ENCODE measurements at places on chromosomes 2 and 18. TPM values are rescaled to one million over a fixed set of nuclear protein-coding genes. Genes with fewer than 3 reads are reported as not detected.

DNA sequence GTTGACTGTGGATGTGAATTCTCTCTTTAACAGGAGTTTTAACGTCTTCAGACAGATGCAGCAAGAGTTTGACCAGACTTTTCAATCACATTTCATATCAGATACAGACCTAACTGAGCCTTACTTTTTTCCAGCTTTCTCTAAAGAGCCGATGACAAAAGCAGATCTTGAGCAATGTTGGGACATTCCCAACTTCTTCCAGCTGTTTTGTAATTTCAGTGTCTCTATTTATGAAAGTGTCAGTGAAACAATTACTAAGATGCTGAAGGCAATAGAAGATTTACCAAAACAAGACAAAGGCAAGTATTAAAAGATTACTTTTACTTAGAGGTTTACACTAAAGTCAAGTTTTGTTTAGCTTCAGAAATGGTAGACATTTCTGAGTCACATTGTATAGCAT, 30.2 kb upstream of the TYMS start:
- no peaks in the 10 kb centered on the region for H3K36me3 ChIP-seq
- no peak overlapping the region for H3K4me3 ChIP-seq
- no peaks in the 10 kb centered on the region for H3K4me1 ChIP-seq
- H3K27me3 ChIP-seq = peaks cover 32% of the 10 kb centered on the region
- DNase-seq = no peak
- no peak overlapping the region for H3K27ac ChIP-seq

GRCh38 chr2:61470122-61470951, 550 bp downstream of the USP34 start:
- no peaks in the 10 kb centered on the region for H3K27me3 ChIP-seq
- peak overlapping the region; percentile 95 for H3K27ac ChIP-seq
- DNase-seq = peak; percentile 83
- H3K36me3 ChIP-seq = peaks cover 16% of the 10 kb centered on the region
- peak overlapping the region; percentile 91 for H3K4me3 ChIP-seq
- peaks cover 31% of the 10 kb centered on the region for H3K4me1 ChIP-seq

DNA sequence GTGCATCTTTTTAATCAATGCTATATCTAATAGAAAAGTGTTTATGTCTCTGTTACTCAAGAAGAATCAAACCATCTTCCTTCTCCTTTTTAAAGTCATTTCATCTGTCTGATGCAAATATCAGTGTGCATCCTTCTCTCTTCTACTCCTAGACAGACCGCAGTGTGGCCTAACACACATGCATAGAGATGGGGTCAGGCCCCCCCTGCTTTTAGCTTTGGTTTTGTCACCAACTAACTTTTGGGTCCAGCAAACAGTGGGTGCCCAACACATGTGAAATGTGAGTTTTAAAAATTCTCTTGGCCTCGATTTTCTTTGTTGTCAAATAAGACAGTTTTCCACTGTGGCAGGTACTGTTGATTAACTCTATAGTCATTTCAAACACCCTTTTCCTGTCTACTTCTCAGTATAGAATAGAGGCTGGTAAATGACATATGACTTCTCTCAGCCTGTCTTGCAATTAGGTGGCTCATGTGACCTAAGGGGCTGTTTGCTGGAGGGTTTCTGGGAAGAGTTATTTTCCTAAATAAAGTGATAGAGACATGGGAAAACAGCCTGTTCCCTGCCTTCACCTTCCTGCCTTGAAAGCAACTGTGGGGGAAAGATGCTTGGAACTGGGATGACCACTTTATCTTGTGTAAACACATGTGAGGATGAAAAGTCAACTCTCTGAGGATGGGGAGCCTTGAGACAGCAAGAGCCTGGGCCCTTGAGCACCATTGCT, 65.7 kb upstream of the DARS1 start:
- DNase-seq = peak; percentile 49
- H3K27me3 ChIP-seq = no peaks in the 10 kb centered on the region
- peak overlapping the region; percentile 87 for H3K27ac ChIP-seq
- peaks cover 91% of the 10 kb centered on the region for H3K4me1 ChIP-seq
- H3K4me3 ChIP-seq = peak overlapping the region; percentile 53

DNA sequence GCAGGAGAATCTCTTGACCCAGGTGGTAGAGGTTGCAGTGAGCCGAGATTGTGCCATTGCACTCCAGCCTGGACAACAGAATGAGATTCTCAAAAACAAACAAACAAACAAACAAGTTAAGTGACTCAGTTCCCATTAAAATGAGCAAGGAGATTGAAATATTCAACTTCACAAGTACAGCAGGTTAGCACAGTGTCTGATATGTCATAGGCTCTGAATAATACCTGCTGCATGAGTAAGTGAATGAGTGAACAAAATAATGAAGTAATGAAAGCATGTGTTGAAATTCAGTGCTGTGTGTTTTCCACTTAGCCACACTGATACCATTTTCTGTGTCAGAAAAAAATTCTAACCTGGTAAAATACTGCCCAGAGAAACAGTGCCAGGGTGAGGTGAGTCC, 41.9 kb upstream of the SETBP1 start:
- H3K36me3 ChIP-seq = no peaks in the 10 kb centered on the region
- peaks cover 14% of the 10 kb centered on the region for H3K4me1 ChIP-seq
- no peak overlapping the region for H3K27ac ChIP-seq
- no peak overlapping the region for H3K4me3 ChIP-seq
- no peak for DNase-seq

Gene NDC80
- 78.0 TPM for total RNA-seq

- DNase-seq = no peak
- no peak overlapping the region for H3K27ac ChIP-seq
- no peak overlapping the region for H3K4me3 ChIP-seq
- peaks cover 7% of the 10 kb centered on the region for H3K4me1 ChIP-seq
- H3K27me3 ChIP-seq = peaks cover 64% of the 10 kb centered on the region
Observed at GRCh38 chr2:219302412-219302968, 6.7 kb downstream of the PTPRN start.

GRCh38 chr18:11176481-11176881, 27.1 kb upstream of the PIEZO2 start:
- no peak for DNase-seq
- no peaks in the 10 kb centered on the region for H3K4me1 ChIP-seq
- no peak overlapping the region for H3K27ac ChIP-seq
- H3K36me3 ChIP-seq = no peaks in the 10 kb centered on the region
- H3K27me3 ChIP-seq = no peaks in the 10 kb centered on the region
- no peak overlapping the region for H3K4me3 ChIP-seq

DNA sequence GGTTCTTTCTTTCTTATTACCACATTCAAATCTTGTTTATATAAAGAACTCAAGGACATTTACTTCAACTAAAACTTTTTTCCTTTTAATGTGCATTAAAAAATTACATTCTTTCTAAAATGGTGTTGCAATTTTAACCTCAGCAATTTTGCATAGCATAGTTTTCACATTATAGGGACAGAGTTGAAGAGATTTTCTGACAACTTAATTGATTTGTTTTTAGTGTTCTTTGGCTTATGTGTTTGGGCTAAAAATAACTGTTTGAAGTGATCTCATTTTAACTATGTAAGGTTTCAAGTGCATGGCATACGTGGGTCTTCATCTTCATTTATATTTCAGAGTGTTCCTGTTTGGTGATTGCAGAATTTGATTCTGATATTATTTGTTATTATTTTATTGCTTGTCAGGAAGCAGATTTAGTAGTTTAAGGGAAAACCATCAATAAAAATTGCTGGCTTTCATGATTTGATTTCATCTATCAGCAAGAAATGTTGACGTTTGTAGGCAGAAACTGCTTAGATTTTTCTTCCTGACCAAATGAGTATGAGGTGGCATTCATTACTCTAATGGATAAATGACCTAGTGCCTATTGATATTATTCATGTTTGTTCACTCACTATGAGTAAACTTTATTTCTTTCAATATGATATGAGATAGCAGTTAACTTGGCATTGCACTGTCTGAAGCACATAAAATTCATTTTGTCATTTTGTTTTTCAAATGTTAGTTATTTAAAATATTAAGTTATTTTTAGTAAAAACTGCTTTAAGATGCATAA, 398.4 kb downstream of the NUP35 start:
- no peak for DNase-seq
- H3K27ac ChIP-seq = no peak overlapping the region
- H3K27me3 ChIP-seq = no peaks in the 10 kb centered on the region
- H3K4me1 ChIP-seq = no peaks in the 10 kb centered on the region
- H3K4me3 ChIP-seq = no peak overlapping the region

Gene DOK6
- total RNA-seq = not detected

DNA sequence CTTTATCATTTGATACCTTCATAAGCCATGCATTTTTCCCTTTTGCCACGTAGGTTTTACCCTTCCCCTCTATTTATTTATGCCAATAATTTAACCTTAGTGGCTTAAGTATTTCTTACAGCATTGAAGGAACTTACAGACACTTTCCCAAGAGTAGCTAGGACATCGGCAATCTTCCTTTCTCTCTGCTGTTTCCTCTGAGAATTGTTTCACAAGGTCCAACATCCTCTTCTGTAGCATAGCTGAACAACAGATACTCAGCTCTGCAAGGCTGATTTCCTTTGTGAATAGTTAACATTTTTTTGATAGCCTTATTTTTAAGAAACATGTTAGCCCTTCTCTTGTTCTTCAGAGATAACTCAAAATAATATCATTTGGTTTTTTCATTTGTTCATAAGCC, 1.1 kb upstream of the GCA start:
- no peak overlapping the region for H3K4me3 ChIP-seq
- no peaks in the 10 kb centered on the region for H3K36me3 ChIP-seq
- H3K27ac ChIP-seq = no peak overlapping the region
- no peak for DNase-seq
- H3K27me3 ChIP-seq = peaks cover 3% of the 10 kb centered on the region
- H3K4me1 ChIP-seq = peaks cover 14% of the 10 kb centered on the region

DNA sequence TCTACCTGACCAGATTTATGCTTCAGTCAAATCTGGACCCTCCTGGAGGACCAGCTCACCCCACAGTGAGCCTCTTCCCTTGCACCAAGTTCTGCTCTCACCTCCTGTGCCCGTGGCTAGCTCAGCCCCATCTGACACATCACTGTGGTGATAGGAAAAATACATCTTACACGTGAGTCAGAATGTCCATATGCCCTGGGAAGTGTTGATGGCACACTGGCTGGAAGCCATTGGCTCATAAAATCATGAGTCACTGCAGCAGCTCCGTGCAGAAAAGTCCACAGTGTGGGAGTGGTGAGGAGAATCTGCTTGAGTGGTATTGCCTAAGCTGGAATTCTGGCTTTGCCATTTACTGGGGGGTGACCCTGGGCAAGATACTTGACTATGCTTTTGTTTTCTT, 42.6 kb upstream of the RAPGEF4 start:
- peaks cover 2% of the 10 kb centered on the region for H3K27me3 ChIP-seq
- H3K4me3 ChIP-seq = no peak overlapping the region
- no peak for DNase-seq
- H3K4me1 ChIP-seq = peaks cover 13% of the 10 kb centered on the region
- no peaks in the 10 kb centered on the region for H3K36me3 ChIP-seq

Gene PKP4
- total RNA-seq = 33.8 TPM

DNA sequence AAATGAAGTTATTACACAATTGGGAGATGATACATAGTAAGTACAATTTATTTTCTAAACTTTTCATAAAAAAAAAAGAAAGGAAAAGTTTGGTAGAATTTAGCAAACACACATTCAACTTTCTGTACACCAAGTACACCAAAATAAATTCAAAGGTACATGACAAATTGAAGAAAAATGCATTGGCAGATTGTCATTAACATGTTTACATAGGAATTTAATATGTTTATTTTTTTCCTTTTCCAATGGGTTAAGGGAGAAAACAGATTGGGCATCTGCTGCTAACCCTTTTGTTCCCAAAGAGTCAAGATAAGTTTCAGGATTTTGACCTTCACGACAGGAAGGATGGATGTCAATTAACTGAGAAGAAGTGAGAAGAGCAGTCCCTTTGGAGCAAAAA, 620.4 kb downstream of the XIRP2 start:
- no peak overlapping the region for H3K4me3 ChIP-seq
- H3K36me3 ChIP-seq = no peaks in the 10 kb centered on the region
- no peak for DNase-seq

DNA sequence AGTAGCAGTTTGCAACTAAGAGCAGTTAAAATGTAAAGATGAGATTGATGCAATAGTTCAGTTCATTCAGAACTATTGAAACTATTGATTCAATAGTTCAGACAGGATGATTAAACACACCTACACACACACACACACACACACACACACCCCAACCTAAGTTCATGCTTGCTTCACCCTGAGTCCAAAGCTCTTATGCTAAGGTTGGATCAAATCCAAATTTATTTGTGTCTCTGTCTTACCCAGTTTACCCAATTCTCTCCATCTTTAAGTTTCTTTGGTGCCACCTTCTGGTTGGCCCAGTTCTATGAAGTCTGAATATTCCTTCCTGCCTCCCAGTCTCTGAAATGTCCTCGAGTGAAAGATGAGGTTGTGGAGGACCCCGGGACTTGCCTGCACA, 5.1 kb downstream of the SERPINB8 start:
- H3K36me3 ChIP-seq = peaks cover 2% of the 10 kb centered on the region
- DNase-seq = no peak
- no peak overlapping the region for H3K4me3 ChIP-seq
- H3K27ac ChIP-seq = no peak overlapping the region
- no peaks in the 10 kb centered on the region for H3K27me3 ChIP-seq

Gene MGAT4A
- 69.8 TPM for total RNA-seq

DNA sequence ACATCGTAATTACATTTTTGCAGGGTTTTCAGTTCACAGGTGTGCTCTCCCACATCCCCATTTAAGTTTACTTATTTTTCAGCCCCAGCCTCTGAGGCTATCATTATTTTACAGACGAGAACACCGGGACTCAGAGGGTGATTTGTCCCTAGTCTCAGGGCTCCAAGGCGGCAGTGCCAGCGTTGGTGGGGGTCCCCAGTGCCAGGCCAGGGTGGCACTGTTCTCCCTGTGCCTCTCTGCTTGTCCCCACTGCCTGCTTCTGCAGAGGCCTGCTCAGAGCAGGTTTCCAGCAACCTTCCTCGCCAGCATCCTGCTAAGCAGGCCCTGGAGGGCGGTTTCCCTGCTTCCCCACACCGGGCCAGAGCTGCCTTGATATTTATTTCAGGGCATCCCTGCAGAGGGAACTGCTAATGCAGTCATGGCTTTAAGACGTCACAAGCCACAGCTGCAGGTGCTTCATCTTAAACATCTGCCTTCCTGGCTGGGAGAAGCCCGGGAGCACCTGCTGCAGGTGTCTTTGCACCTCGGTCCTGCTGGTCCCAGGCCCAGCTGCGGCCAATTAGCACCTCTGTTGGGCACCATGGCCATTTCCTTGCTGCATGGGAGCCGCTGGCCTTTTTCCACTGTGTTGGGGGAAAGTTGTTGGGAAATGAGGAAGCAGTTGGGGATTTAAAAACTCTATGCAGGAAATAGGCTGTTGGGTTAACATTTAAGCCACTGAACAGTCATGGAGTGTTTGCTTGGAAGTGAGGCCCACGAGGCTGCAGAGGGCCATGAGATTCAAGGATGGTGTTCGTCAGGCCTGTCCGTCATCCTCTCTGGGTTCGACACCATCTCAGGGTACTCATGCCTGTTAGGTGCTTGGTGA, 22.8 kb downstream of the HPCAL1 start:
- no peak for DNase-seq
- H3K4me1 ChIP-seq = peaks cover 28% of the 10 kb centered on the region
- H3K36me3 ChIP-seq = peaks cover 23% of the 10 kb centered on the region
- no peak overlapping the region for H3K27ac ChIP-seq
- H3K4me3 ChIP-seq = no peak overlapping the region
- H3K27me3 ChIP-seq = no peaks in the 10 kb centered on the region

- H3K27me3 ChIP-seq = no peaks in the 10 kb centered on the region
- no peak for DNase-seq
- H3K27ac ChIP-seq = no peak overlapping the region
- H3K4me1 ChIP-seq = no peaks in the 10 kb centered on the region
Observed at GRCh38 chr2:72205504-72205881, 57.8 kb upstream of the CYP26B1 start.

Gene GREB1
- total RNA-seq = 0.13 TPM

GRCh38 chr2:71601136-71602114, 148.1 kb downstream of the DYSF start:
- H3K4me1 ChIP-seq = peaks cover 18% of the 10 kb centered on the region
- no peak for DNase-seq
- peaks cover 8% of the 10 kb centered on the region for H3K27me3 ChIP-seq

GRCh38 chr2:160174322-160174721, 25.8 kb downstream of the ITGB6 start:
- H3K4me3 ChIP-seq = no peak overlapping the region
- no peak for DNase-seq

Data from activated CD4-positive, alpha-beta memory T cell treated with anti-CD3 and anti-CD28 coated beads, Interleukin-2, amount 10 ng/mL, durations not matched to agents 7 days and 5 days (primary cell).